H54 (cell line): ENCODE measurements at places on chromosomes 7 and 10.

- no peak for DNase-seq
Measured at GRCh38 chr7:49564379-49564714, 209.1 kb upstream of the VWC2 start.

DNA sequence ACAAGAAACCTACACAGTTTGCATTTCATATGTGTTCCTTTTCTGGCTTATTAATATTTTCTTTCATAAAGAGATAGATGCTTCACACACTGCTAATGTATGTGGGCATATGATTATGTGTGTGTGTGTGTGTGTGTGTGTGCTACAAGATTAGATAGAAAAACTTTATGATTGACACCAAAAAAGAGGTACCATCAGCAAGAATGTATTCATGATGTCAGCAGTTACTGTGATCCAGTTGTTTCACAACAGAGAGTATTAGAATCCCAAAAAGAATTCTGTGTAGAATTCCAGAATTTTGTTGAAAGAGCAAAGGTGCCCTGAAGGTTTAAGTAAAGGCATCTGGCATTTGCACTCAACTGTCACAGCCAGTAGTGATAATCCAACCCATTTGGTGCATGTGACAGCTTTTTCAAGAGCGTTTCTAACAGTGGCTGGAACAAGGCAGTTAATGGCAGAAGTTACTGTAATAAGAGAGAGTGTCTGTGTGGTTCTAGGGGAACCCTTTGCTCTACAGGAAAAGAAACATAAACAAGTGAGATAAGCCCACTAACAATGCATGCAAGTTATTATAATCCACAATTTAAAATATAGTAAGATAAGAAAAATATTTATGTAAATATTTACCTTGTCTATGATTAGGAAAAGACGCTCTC lies 16.6 kb downstream of the RELN start:
- DNase-seq, result no peak

DNA sequence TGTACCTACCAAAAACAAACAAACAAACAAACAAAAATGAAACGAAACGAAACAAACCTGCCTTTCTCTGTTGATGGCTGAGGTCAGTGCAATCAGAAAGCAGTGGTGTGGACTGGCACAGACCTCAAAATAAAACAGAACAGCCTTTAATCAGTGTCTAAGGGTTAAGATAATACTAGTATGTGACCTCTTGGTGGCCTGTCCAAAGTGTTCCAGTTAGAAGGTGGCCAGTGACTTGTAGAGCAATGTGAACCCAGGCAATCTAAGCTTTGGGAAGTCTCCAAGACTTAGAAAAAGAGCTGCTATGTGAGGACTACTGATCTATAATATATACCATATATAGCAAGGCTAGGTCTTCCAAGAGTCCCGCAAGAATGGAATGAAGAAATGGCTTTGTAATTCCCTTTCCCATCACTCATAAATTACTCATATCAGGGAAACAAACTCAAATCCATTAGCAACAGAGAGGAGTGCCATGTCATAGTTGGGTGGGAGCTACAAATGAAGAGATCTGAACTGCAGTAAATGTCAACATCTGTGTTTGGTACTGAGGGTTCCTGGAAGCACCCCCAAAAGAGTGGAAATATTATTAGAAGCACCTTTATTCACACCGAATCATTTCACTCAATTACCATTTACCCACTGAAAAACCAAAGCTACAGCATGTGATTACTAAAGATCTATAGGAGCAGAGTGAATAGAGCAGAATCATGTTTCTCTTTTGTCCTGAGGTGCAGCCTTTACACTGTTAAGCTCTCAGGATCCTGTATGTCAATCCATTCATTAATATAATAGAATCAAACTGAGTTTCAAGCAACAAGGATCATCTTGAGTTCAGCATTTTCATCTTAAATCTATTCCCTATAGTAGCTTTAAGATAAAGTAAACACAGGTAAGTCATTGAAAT lies 28.0 kb downstream of the ABLIM1 start:
- no peak for DNase-seq

DNA sequence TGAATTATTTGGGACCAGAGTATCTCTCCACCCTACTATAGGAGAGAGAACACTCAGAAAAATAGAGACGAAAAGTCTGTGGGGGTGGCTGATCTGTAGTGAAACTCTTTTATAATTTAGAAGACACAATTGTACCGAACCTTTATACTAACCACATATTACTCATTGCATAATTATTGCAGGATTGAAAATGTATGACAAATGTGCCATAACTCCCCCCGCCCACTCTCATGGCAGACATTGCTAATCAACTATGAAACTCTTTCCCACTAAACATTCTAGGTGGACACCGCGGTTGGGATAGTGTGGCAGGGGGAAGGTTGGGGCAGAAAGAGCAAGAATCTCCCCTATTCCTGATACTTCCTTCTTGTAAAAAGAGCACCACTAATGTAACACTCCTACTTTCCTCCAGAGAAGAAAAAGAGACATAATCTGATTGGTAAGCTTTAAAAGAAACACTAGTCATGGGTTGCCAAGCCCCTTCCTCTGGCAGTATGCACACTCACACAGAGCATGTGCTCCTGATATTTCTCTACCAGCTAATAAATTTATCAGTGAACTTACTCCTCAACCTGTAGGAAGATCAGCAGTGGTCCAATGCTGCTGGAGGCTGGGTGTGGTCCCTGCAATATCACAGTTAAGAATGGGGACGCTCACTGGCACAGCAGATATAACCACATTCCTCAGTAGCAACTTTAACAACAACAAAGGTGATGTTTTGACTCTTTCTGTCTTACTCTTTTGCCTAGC lies 18.7 kb upstream of the ARID5B start:
- no peak for DNase-seq

DNA sequence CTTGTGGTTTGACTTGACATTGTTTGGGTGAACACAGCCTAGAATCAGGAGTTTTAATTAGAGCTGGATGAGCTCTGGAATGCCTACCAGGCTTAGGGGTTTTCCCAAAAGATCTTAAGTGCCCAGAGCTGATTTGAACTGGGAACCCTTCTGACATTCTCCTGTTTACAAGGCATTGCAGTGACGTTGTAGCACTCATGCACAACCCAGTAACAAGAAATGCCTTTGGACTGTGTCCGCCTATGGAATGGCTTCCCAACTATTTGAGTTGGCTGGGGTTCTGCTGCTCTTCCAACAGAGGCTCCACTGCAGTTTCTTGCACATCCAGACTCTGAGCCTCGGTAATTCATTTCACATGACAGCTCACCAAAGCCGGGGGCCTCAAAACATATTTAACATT lies 76.7 kb upstream of the MKX start:
- DNase-seq, result no peak
